Breast epithelium (tissue), 4 donors: ENCODE measurements at places on chromosomes 2 and 18.

- H3K27me3 ChIP-seq, result no peaks in the 10 kb centered on the region
- no peaks in the 10 kb centered on the region for H3K4me1 ChIP-seq
- H3K4me3 ChIP-seq, result no peak overlapping the region
- H3K36me3 ChIP-seq, result no peaks in the 10 kb centered on the region
These were observed 429.2 kb downstream of the TNS1 start for GRCh38 chr2:217573571-217573970.

DNA sequence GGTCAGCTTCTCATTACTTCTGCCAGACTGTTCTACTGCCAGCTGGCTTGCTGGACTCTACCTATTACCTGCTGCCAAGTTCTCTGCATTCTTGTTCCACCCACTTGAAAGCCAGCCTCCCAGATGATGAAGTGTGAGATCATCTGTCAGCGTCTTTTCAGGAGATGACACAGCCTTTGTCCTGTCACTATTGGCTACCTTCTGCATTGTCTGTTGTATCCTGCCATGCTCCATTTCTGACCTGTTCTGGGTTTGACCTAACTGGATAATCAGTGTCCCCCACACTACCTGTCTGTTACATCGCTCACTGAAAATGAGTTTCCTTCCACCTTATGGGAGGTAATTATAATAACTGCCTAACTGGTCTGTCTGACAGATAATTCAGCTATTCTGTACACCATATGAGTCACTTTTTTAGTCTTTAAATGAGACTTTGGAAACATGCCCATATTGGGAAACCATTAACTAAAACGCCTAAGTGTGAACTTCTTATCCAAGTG is 520.6 kb downstream of the METTL4 start:
- H3K27ac ChIP-seq, result no peak overlapping the region
- no peaks in the 10 kb centered on the region for H3K36me3 ChIP-seq
- H3K27me3 ChIP-seq, result no peaks in the 10 kb centered on the region
- no peak overlapping the region for H3K4me3 ChIP-seq
- no peaks in the 10 kb centered on the region for H3K4me1 ChIP-seq

GRCh38 chr2:110874453-110875383 is 142.3 kb downstream of the ACOXL start:
- no peaks in the 10 kb centered on the region for H3K36me3 ChIP-seq
- no peaks in the 10 kb centered on the region for H3K27me3 ChIP-seq
- no peak overlapping the region for H3K4me3 ChIP-seq
- no peaks in the 10 kb centered on the region for H3K4me1 ChIP-seq
- H3K27ac ChIP-seq, result no peak overlapping the region
- DNase-seq, result no peak

DNA sequence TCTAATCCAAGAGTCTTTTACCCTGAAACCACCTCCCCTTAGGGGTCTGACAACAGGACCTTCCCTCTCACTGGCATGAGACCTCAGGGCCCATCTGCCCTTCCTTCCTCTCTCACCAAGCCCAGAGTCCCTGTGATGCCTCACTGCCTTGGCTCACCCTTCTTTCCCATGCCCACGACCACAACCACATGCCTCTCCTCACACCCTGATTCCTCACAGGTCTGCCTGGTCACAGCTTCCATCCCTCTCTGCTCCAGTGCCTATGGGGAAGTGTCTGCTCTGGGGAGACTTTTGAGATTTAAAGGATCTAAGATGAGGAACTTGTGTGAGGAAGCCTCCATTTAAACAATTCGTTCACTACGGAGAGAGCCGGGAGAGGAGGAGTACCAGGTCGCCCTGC is 98.9 kb upstream of the SH3BP4 start:
- H3K36me3 ChIP-seq, result no peaks in the 10 kb centered on the region
- no peaks in the 10 kb centered on the region for H3K27me3 ChIP-seq
- DNase-seq, result no peak
- H3K4me1 ChIP-seq, result no peaks in the 10 kb centered on the region
- H3K4me3 ChIP-seq, result no peak overlapping the region
- no peak overlapping the region for H3K27ac ChIP-seq

DNA sequence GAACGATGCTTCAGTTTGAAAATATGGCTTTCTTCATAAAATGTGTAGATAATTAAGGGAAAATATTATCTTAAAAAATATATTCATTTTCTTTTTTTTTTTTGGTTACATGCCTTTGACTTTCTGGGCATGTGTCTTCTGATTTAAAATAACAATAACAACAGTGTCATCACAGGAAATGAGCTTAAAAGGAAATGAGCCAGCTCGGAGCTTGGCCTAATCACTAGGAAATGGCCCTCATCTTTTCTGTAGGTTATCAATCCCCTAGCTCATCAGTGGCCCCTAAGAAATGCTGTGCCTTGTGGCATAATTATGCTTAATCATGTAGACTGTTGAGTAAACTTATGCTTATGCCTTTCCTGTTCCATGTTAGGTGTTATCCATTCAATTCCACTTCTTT is 141.8 kb upstream of the FHL2 start:
- DNase-seq, result no peak
- H3K27ac ChIP-seq, result no peak overlapping the region
- no peaks in the 10 kb centered on the region for H3K36me3 ChIP-seq
- H3K4me3 ChIP-seq, result no peak overlapping the region
- H3K4me1 ChIP-seq, result no peaks in the 10 kb centered on the region

GRCh38 chr2:126890136-126890510 is 8.6 kb upstream of the TEX51 start:
- H3K4me3 ChIP-seq, result no peak overlapping the region
- no peak for DNase-seq
- H3K27ac ChIP-seq, result no peak overlapping the region

GRCh38 chr2:237321746-237322145 is 92.2 kb downstream of the COL6A3 start:
- H3K27me3 ChIP-seq, result no peaks in the 10 kb centered on the region
- no peaks in the 10 kb centered on the region for H3K36me3 ChIP-seq
- H3K4me3 ChIP-seq, result no peak overlapping the region

- H3K4me1 ChIP-seq, result no peaks in the 10 kb centered on the region
- no peaks in the 10 kb centered on the region for H3K27me3 ChIP-seq
- DNase-seq, result no peak
- no peak overlapping the region for H3K4me3 ChIP-seq
- no peaks in the 10 kb centered on the region for H3K36me3 ChIP-seq
These were observed 53.1 kb downstream of the PMS1 start for GRCh38 chr2:189837326-189837725.

DNA sequence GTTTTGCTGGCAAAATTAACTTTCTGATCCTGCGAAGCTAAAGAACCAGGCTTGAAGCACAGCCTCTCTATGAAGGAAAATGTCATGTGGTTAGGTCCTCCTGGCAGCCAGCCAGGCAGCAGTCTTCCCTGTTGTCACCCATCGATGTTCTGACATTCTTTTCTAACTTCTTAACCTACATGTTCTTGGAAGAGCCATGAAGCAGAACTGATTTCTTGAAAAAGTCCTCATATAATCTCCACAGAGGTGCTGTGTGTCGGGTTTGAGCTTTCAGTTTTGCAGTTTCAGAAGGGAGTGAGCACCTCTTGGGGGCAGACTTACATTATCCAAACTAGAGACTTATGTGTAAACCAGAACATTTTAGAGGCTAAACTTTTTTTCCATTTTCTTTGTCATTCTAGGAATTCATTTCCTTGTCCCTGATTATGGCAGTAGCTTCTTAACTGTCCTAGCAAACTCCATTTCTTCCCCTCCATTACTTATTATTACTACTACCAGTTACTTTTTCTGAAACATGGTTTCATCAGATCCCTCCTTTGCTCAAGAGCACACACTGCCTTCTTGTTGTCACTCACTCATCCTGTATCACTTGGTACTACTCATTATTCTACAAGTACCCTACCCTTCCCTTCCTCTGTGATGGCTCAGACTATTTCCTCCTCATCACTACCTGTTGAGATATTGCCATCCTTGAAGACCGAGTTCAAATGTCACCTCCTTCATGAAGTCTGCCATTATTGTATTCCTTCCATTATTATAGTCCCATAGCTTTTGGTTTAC is 31.1 kb downstream of the DOK1 start:
- H3K4me3 ChIP-seq, result no peak overlapping the region
- H3K27ac ChIP-seq, result no peak overlapping the region

DNA sequence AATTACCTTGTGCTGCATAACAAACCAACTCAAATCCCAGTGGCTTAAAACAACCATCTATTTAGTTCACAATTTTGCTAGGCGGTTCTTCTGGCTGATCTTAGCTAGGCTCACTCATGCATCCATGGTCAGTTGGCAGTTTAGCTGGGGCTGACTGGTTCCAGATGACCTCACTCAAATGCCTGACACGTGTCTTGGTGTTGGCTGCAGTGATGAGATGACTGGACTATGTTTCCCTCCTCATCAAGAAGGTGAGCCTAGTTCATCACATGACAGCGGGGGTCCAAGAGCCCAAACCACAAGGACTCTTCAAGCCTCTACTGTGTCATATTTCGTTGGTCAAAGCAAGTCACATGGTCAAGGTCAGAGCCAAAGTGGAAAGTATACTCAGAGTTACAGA is 42.7 kb upstream of the ACTR3 start:
- DNase-seq, result no peak
- H3K27ac ChIP-seq, result no peak overlapping the region
- no peaks in the 10 kb centered on the region for H3K36me3 ChIP-seq
- no peak overlapping the region for H3K4me3 ChIP-seq
- H3K4me1 ChIP-seq, result no peaks in the 10 kb centered on the region
